Fibroblast of skin of scalp (primary cell): ENCODE measurements at places on chromosomes 3 and 15.

GRCh38 chr3:143070977-143071551 is 48.5 kb upstream of the CHST2 start:
- peak; percentile 93 for DNase-seq

- DNase-seq: no peak
Measured at GRCh38 chr15:68341760-68342725, 64.5 kb downstream of the FEM1B start.

DNA sequence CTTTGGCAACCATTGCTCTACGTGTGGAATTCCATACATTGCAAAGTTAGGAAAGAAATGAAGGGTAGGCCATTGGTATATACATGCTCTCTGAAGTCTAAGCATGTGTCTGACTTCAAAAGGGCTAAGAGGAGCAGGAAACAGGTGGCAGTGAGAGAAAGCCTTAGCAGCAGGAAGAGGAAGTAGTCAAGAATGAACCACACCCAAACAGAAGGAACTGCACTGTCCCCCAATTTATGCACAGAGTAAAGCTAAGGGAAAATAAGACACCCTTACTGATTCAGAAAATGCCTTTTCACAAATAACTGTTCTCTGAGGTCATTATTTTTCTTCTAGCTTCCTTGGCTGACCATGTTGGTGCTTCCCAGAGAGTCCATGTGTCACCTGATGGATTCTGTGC is 575.4 kb downstream of the NTRK3 start:
- no peak for DNase-seq

- DNase-seq: peak; percentile 91
Measured at GRCh38 chr3:136343873-136344555, 93.9 kb downstream of the PCCB start.

- DNase-seq: no peak
Measured at GRCh38 chr3:78834910-78835309, 932.9 kb downstream of the ROBO1 start.

DNA sequence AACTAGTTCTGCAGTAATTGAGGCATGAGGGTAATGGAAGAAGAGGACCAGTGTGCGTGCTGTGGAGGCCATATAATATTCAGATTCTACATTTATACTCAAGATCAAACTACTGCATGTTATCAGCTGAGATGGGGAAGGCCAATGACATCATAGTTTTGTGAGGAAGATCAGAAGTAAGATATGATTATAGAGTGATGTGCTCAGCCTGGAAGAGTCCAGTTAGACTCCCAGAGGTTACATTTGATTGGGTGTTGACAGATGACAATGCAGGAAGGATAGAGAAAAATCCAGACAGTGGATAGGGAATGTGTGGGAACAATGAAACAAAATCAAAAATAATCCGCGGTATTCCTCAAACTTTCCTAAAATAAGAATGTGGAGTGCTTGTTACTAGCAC is 35.4 kb downstream of the GOLIM4 start:
- peak; percentile 22 for DNase-seq

DNA sequence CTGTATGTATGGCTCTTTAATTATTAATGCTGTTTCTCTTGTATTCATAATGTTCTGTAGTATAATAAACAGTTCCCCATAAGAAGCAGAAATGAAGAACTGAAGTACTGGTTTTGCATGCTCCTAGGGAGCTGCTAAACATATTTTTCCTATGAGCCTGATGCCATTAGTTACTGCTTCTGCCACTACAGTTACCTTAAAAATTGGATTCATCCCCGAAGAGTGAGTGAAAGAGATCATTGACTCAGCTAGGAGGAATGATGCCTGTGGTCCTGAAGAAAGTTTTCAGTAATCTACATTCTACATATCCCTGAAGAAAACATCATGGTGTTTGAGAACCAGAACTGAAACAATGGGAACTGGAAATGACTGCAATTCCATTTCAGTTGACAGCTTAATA is 37.1 kb upstream of the ST3GAL6 start:
- peak; percentile 33 for DNase-seq

DNA sequence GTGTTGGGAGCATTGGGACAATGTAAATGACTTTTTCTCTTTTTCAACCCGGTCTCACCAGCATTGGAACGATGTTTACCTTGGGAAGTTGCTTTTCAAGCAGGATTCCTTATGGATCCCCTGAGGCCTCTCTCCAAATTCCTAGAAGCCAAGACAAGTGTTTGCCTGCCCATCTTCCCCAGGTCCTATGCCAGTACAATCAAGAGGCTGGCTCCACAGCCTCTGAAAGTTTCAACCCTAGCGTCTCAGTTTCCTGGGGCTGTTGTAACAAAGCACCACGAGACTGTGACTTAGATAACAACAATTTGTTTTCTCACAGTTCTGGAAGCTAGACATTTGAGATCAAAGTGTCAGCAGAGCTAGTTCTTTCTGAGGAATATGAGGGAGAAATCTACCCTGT is 347.2 kb upstream of the UMPS start:
- peak; percentile 22 for DNase-seq

DNA sequence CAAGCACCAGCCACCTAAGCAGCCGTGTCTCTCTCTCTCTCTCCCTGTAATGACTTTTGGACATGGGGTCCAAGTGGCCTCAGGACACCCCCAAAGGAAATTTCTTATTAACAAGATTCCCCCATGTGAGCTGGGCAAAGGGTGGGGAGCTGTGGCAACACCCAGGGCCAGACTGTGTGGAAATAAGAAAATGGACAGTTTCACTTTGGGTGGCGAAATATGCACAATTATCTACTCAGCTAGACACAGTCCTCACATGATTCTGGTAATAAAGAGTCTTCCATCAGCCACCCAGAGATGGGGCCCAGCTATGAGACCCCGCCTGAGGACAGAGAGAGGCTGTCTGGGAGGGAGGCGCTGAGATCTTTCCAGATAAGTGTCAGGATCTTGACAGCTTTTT is 96.8 kb upstream of the TPM1 start:
- DNase-seq: no peak
